ENCODE measurements at places on chromosomes 6 and 20. TPM values are rescaled to one million over a fixed set of nuclear protein-coding genes. Genes with fewer than 3 reads are reported as not detected.

PRDM13 gene
- total RNA-seq, result 2.6 TPM

CRISP2 gene
- not detected for total RNA-seq

PTCHD4 gene
- 8.4 TPM for total RNA-seq

PKHD1 gene
- 0.03 TPM for total RNA-seq

ASCC3 gene
- total RNA-seq, result 38.9 TPM

DSP gene
- 2.0 TPM for total RNA-seq

EYA4 gene
- total RNA-seq, result 55.3 TPM

SPATS1 gene
- total RNA-seq, result 0.53 TPM

CAP2 gene
- 21.3 TPM for total RNA-seq

GGTLC1 gene
- total RNA-seq, result not detected

KHDC1L gene
- not detected for total RNA-seq

PDE7B gene
- total RNA-seq, result 7.1 TPM

ASIP gene
- not detected for total RNA-seq

SLC32A1 gene
- not detected for total RNA-seq

PSORS1C2 gene
- not detected for total RNA-seq
